ENCODE measurements at places on chromosomes 16 and 17.
A peak's percentile ranks its signal among the peaks of the same experiment; 100 is the strongest.

DNA sequence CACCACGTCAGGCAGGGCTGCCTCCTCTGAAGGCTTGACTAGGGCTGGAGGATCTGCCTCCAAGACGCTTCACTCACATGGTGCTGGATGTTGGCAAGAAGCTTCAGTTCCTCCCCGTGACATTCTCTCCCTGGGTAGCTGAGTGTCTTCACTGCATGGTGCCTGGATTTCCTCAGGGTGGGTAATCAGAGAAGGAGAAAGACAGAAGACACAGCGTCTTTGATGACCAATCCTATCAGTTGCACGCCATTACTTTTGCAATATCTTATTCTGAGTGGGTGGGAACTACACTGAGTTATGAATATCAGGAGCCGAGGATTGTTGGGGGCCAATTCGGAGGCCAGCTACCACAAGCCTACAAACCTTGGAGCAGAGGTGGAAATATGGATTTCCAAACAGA, 139.7 kb downstream of the SHISA6 start:
- DNase-seq: no peak

DNA sequence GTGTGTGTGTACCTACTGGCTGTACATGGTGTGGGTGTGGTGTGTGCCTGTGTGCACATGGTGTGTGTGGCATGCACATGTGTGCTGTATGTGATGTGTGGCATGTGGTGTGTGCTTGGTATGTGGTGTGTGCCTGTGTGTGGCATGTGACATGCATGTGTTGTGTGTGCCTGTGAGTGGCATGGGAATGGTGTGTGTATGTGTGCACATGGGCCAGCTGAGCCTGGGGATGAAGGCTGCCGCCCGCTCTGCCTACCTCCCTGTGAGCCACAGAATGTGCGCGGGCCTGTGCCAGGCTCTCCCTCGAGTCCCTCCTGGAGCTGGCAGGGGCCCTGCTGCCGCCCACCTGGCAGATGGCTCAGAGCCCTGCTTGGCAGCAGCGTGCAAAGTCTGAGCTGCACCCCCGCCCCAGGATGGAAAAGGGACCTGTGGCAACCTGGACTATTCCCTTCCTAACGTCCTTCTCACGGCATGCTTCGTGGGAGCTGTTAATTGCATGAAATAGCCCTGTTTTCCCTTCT, 9.3 kb downstream of the PRSS27 start:
- no peak for DNase-seq

DNA sequence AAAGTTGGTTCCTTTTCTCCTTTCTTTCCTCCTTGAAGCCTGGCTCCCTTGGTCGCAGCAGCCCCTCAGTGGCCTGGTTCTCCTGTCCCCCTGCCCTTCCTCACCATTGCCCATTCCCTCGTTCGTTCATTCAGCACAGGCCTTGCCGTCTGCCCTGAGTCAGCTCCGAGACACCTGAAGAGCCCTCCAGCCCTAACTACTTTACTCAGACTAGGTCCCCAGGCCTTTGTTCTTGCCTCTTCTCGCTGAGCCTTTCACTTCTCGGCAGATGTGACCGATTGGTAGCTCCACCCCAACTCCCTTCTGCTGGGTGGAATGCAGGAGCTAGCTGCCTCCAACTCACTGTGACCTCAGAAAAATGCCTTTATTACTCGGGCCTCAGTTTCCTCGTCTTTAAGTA, 7.0 kb upstream of the ADAM11 start:
- no peak for DNase-seq

- no peak for DNase-seq
Observed at GRCh38 chr16:30141750-30142149, 18.7 kb upstream of the MAPK3 start.

- DNase-seq: peak; percentile 69
Observed at GRCh38 chr16:84423416-84423837, 55.1 kb downstream of the ATP2C2 start.

GRCh38 chr16:88857728-88858339, 907 bp downstream of the TRAPPC2L start:
- DNase-seq: peak; percentile 80
